ENCODE measurements at places on chromosomes 7 and 10.

GRCh38 chr10:128035557-128035973 is 90.7 kb downstream of the MKI67 start:
- peak; percentile 74 for DNase-seq

DNA sequence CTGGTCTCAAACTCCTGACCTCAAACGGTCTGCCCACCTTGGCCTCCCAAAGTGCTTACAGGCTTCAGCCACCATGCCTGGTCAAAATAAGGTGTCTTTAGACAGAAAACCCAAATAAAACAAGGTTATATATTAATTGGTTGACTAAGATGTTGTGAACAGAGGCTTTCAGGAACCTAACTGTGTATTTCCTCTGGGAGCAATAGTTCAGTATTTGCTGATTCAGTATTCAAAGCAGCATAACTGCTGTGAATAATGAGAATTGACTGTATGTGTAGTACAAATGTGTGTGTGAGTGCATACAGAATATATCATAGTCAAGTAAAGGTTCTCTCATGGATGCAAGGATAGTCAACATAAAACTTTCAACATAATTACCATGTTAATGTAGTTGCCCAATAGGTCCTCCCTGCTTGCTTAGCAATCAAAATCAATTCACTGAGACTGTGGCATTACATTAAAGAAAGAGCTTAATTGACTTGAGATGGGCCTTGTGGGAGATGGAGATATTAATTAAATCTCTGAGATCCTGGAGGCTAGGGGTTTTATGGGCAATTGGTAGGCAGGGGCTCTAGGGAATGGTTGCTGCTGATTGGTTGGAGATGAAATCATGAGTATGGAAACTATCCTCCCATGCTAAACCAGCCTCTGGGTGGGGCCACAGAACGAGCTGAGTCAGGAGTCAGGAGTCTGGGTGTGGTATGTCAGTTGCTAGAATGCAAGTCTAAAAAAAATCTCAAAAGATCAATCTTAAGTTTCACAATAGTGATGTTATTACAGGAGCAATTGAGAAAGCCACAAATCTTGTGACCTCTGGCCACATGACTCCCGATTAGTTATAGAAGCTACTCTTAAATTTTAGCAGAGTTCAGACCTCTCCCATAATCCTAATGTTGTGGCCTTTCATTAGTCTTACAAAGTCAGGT is 162.7 kb downstream of the AKR1D1 start:
- no peak for DNase-seq

- peak; percentile 81 for DNase-seq
Observed at GRCh38 chr7:36986948-36987724, 262.8 kb upstream of the AOAH start.

DNA sequence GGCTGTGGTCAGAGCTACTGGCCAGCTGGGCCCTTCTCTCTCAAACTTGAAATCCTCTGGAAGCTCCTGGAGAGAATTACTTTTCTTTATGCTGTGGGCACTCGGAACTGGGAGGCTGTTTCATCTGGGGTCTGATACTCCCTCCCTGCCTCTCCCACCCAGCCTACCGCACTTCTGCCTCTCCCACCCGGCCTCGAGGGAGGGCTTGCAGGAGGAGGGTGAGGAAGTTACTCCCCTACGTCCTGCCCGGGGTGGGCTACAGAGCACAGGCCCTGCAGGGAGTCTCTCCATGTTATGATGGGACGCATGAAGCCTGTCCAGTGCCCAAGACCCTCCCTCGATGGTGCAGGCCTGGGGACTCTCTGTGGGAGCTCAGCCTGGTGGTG is 584.6 kb upstream of the MKI67 start:
- DNase-seq = no peak

DNA sequence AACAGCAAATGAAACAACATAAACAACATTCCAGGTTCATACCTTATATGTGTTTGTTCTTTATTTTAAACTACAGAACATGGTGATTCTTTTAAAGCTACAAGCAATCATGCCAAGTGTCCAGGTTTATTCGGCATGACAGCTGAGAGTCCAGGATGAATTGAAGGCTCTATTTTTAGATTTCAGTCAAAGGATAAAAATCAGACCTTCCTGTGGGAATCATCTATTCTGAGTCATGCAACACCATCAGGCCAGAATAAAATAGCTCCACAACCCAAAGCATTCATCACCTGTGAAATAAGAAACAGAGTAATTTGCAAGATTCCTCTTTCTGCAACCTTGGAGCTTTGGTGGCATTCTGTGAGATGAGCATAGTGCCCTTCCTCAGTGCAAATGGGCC is 292.4 kb upstream of the MYO3A start:
- DNase-seq = no peak

DNA sequence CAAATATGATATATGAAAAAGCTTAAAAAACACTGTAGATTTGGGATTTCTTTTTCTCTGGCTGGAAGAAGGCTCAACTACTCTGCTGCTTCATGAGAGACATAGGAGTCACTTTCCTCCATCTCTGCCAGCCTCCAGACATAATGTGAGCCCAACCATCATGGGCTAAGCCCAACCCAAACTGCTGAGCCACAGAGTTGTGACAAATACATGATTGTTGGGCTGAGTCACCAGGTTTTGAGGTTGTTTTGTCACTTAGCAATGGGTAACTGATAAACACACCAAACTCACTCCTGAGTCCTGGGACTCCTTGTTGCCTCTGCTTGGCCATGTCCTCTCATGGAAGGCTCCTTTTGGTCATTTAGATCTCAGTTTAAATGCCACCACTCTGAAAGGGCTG is 381.8 kb upstream of the FZD8 start:
- no peak for DNase-seq

DNA sequence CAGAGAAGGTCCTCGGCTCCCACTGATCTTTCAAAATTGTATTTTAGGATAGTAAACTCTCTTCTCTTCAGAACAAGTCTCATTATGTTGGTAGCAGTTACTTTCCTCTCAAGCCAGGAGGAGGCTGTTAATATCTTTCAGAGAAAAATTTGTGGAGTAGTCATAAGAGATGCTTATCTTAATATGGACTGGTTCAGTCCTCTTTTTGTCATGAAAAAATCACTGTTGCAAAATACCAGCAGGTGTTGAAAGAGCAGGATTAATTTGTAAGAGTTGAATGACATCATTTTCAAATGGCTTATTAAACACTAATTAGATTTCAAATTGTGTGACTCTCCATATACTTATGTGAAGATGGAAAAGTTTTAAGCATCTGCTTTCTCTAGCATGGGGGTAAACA is 662.5 kb downstream of the POM121L12 start:
- DNase-seq = no peak

- no peak for DNase-seq
Observed at GRCh38 chr10:131683941-131684340, 216.9 kb upstream of the PPP2R2D start.

All from endothelial cell (in vitro differentiated cells).